Type B pancreatic cell (in vitro differentiated cells): ENCODE measurements at places on chromosomes 1 and 21.

- DNase-seq, result no peak
Measured at GRCh38 chr1:52613636-52614373, 11.6 kb downstream of the GPX7 start.

DNA sequence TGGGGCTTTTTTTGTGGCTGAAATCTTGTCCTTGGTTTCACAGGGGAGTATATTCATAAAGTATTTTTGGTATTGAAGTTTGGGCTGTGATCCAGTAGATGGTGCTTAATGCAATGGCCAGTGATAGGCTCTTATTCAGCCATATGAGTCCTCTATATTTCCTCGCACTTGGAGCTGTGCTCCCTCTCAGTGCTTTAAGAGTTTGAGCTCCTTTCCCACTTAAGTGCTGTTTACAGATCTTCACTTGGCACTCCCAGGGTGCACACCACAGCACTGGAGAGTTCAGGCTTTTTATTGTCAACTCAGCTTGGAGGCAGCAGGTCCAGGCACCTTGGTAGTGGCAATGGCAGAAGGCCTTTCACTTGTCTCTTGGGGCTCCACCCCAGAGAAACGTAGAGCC, 54.9 kb downstream of the DRAM2 start:
- no peak for DNase-seq

DNA sequence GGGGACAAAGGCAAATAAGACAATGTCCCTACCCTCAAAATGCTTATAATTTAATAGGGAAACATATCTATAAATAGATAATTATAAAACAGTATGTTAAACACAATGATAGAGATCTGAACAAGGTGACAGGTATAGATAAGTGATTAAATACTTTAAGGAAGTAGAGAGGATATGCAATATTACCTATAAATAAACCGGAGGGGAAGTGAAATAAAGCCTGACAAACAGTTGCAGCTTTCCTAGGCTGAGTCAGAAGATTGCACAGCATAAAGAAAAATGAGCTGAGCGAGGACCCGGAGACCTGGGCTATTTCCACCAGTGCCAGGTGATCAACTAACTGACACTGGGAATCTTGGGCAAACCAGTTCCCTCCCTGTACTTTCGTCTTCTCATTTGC, 11.5 kb upstream of the PSRC1 start:
- DNase-seq, result no peak

DNA sequence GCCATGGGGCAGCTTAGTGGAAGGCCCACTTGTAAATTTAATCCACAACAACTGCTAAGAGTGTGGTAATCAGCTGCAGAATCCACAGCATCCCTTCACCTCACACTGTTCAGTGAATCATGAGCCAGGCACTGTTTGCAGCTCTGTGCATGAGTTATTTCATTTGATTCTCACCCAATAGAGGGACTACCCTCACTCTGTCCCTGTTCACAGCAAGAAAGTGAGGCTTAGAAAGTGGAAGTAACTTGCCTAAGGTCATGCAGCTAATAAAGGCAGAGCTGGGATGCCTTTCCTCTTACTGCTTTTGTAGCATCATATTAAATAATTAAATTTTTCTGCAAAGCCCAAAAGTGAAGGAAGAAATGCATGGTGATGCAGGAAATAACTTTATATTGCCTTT, 346.5 kb upstream of the PLD5 start:
- DNase-seq, result no peak

GRCh38 chr1:181101581-181102226, 13.2 kb downstream of the IER5 start:
- no peak for DNase-seq

- DNase-seq, result no peak
Measured at GRCh38 chr1:83500987-83501591, 497.8 kb downstream of the TTLL7 start.

- DNase-seq, result no peak
Measured at GRCh38 chr1:164855716-164856329, 296.8 kb downstream of the PBX1 start.

DNA sequence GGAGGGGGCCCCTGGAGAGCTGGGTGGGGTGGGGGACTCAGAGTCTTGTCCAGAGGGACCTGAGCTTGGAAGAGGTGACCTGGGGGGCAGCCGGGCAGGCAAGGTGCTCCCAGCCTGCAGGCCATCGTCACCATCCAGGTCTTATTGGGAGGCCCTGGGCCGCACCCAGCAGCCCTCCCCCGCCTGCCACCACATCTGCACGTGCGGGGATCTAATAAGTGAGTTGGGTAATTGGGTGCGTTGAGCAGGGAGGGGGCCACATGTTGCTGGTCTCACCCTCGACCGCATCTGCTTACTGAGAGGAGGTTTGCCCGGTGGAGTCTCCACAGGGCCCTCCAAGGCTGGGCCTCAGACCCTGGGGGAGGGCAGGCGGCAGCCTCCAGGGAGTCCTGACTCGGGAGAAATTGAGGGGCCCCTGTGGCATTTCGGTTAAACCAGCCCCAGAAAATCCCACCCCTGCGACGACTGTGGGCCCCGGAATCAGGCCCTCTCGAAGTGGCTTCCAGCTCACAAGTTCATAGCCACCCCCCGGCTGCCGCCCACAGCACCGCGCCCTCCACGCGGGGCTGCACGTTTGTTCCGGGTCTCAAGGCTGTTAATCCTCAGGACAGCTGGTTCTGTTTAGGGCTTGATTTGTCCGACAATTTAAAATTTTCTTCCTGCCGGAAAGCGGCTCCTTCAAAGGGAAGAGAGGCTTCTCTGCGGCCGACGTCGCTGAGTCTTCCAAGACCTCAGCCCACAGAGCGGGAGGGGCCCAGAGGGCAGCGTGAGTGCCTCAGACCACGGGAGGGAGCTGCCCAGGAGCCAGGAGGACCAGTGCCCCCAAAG, 14.7 kb upstream of the COL6A2 start:
- DNase-seq, result no peak

DNA sequence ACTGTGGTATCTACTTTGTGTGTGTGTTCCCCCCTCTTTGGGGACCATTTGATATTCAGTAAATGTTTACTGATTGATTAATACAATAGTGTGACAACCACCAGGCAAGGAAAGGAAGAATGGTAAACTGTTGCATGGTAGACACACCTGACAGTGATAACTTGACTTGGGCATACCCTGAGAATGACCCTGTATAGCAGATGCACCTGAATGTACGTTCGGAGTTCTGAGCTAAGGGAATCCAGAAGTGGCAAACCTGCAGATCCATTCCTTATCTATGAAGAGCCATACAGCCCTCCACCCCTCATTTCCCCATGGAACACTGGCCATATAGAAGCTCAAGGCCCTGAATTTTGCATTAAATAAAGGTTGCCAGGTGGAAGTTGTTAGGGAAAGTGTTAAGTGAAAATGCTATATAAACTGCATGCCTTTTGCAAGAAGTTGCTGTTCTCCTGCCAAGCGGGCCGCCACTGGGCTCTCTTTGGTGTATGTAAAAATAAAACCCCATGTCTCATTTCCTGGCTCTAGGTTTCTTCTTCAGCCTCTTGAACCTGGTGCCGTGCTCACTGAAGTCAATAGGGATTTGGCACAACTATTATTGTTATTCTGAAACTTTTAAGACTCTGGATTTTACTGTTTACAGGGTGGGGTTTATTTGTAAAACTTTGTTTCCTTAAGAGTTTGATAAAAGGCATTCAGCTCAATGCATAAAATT, 32.6 kb upstream of the DENND1B start:
- DNase-seq, result no peak

- no peak for DNase-seq
Measured at GRCh38 chr1:228938537-228938901, 203.2 kb downstream of the RHOU start.

- DNase-seq, result no peak
Measured at GRCh38 chr21:45090966-45091365, 16.6 kb downstream of the ADARB1 start.

- no peak for DNase-seq
Measured at GRCh38 chr21:36134803-36135390, at the start of gene CBR3. Gene CBR3, plus strand, starts transcription at chr21:36135079. Its CDS starts 114 bp downstream, at chr21:36135193.

- no peak for DNase-seq
Measured at GRCh38 chr1:31539329-31539728, 37.0 kb upstream of the TINAGL1 start.

DNA sequence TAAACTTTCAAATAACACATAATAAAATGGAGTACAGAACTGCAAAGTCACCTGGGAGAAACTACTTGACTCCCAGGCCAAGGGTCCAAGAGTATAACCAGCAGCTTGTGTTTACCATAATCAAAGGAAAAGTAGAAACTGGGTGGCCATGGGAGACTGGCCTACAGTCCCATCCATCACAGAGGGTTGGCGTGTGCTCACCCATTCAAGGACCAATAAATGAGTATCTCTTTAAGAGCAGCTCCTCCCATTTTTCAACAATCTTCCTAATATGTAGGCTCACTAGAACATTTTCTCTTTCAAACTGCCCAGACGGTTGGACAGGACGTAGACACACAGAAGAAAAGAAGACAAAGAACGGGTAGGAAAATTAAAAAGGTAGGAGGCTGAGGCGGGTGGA, at the start of gene FMO3:
TSS of gene FMO3 (plus strand) at position 302 of the 400 bp plus-strand sequence. CDS start 1,754 bp downstream, outside the sequence.
- DNase-seq, result no peak

- no peak for DNase-seq
Measured at GRCh38 chr1:92949937-92950817, 11.1 kb downstream of the DIPK1A start.

GRCh38 chr1:82503822-82504221, 703.1 kb downstream of the ADGRL2 start:
- DNase-seq, result no peak

DNA sequence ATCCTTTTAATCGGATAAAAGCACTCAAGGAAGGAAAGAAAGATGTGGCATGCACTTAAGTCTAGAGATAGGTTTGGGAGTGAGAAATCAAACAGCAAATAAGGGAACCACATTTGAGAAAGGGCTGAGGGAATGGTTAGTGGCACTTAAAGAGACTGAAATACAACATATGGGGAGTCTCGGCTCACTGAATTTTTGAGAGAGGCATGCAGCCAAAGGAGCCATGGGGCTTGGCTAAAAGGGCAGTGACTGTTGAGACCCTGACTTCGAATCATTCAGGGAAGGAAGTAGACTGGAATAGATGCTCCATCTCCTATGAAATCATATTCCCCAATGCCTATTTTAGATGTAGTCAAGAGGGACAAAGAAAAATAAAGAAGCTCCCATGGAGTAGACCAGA, 58.3 kb upstream of the HAO2 start:
- DNase-seq, result no peak

- no peak for DNase-seq
Measured at GRCh38 chr1:89302697-89303332, 30.2 kb upstream of the GBP5 start.

DNA sequence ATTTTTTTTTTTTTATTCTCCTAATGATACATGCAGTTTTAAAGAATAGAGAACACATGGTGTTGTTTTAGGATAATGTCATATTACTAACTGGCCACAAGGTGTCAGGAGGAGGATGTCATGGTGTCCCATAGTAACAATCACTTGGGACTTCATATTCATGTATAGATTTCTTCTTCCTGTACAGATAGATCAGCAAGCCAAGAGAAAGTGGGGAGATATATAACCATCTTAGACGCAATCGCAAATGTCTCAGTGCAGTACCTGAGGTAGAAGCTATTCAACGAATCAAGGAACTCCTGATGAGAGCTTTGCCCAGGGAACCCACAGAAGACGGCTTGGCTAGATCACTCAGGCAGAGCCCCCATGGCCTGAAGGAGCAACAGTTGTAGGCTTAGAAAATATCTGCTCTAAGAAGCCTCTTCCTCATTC, 12.3 kb downstream of the OR2T11 start:
- no peak for DNase-seq

- DNase-seq, result no peak
Measured at GRCh38 chr1:25621876-25622275, 5.3 kb downstream of the MAN1C1 start.

DNA sequence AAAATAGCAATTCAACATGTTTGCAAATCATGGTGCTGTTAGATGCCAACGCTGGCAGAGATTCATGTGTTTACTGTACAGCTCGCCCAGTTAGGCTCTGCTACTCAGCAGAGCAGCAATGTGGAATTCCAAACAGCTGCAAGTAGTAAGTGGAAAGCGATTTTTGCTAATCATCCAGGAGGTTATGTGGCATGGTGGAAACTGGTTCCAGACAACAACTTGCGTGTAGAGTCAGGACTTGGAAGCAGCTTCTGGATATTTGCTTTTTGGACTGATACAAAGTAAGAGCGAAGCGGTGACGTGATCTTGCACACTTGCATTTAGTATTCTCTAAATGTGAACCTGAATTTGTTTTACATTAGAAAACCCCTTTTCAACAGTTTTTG, 27.1 kb upstream of the HHAT start:
- DNase-seq, result no peak

DNA sequence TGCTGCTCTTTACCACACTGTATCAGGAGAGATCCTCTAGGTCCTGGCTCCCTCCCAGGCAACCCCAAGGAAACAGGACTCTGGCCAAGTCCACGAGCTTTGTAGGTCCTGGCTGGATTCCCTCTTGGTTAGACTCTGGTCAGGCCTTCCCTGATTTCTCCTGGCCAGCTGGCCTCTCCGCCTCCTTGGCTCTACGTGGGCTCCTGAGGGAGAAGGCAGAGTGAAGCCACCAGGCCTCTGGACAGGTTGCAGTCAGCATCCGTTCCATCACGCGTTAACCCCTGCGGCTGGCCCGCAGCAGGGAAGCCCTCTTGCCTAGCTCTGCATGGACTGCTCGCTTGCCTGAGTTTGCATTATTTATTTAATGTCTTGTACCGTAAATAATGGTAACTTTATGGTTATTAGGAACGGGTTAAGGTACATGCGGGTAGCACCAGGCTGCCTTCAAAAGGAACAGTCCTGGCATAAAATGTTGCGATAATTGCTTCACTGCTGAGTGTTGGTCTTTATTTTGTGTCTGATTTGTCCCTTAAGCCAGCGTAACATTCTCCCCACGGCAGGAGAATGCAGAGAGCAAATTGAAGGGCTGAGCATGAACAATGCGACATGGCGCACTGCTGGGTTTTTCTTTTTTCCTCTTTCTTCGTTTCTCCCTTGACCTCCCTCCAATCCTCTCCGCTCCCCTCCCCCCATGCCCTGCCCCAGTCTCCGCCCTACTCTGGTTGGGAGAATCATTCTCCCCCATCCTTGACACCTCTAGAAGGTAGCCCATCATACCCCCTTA, 100.3 kb downstream of the RNF220 start:
- no peak for DNase-seq

GRCh38 chr1:59419361-59420140, 122.7 kb downstream of the FGGY start:
- no peak for DNase-seq

DNA sequence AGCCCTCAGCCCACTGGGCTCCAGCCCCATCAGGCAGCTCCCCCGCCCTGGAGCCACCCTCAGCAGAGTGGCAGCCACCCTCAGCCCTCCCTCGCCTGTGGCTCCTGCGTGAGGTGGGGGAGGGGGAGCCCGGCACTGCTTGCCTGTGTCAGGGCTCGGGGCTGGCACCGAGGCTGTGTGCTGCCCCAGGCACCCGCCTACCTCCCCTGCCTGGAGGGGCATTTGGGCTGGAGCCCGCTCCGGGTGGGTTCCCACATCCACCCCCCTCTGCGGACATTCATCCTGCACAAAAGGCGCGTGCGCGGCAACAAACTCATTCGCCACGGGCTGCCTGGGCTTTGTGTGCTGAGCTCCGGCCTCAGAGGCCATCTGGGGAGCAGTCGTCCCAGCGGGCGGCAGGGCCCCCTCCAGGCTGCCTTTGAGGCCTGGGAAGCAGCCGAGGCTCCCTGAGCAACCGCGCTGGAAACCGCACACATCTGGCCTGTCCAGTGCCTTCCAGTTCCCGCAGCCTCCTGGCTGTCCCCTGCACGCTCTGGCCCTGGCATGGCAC, 12.6 kb upstream of the TNFRSF14 start:
- no peak for DNase-seq
